ENCODE measurements at places on chromosomes 4 and X.

DNA sequence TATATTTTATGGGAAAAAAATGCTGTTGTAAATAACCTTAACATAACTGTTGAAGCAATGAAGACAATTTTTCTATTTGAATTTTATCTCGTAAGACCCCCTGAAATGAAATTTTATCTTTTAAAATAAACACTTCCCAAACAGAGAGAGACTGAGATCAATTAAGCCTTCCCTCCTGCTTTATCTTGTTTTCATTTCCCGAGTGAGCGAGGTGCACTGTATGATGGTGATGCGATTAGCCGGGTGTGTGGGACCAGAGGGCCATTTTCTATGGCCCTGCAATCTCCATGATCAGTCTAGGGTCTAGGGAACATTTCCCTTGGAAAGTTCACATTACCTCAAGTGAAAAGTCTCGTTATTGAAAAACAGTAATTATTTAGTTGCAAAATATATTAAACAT lies 134.1 kb upstream of the MID1 start:
- no peak for DNase-seq

- no peak for DNase-seq
Observed at GRCh38 chrX:153755136-153755535, 8.9 kb upstream of the PLXNB3 start.

- peak; percentile 7 for DNase-seq
Observed at GRCh38 chr4:44493924-44494323, 45.3 kb upstream of the KCTD8 start.

DNA sequence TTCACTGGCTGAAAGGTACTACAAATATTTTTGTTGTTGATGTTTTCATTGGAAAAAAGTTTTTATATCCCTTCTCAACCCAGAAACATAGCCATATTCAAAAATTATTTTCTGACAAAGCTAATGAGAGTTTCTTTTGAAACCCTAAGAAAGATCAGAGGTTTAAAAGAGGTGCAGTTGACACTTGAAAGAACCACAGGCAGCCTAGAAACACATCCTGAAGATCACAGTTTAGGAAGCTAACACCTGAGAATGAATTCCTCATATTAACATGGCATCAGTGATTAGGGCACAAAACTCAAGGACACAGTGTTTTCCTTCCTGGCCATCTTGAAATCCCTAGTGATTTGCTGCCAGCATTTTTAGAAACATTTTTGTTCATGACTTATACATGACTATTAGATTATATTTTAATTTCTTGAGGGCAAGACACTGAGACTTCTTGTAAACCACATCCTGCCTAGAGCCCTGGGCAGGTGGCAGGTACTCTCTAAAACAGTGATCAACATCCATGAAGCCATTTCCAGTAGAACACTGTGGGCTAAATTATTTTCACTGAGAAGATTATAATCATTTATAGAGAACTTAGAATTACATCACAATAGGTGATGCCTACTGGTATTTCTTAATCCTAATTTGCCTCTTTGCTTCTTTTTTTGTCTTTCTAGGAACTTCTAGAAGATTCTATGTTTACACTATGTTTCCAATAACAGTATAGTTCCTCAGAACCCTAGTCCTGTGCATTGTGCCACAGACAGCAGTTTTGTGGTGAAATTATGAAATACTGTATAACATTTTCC lies 80.0 kb downstream of the ARSJ start:
- DNase-seq, result no peak

DNA sequence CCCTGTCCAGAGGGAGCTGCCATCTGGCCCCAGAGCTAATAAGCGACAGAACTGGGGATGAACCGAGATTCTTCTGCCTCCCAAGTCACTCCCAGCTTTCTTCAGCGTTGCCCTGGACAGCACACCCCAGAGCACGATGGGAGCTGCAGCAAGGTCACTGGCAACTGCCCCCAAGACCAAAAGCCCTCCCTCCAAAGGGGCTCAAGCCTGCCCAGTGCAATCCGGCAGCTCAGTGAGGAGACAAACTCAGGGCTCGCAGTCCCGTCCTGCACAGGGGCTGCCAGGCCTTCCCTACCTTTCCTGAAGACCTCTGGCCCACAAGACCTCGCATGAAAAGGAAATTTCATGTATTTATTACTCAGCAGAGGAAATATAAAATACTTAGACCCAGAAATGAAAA lies 174.8 kb downstream of the BCOR start:
- no peak for DNase-seq

GRCh38 chr4:56129431-56129861 lies 180.7 kb downstream of the CEP135 start:
- no peak for DNase-seq

- no peak for DNase-seq
Observed at GRCh38 chr4:47830265-47831025, 7.4 kb downstream of the CORIN start.

- no peak for DNase-seq
Observed at GRCh38 chr4:147714575-147715401, 17.1 kb upstream of the ARHGAP10 start.

DNA sequence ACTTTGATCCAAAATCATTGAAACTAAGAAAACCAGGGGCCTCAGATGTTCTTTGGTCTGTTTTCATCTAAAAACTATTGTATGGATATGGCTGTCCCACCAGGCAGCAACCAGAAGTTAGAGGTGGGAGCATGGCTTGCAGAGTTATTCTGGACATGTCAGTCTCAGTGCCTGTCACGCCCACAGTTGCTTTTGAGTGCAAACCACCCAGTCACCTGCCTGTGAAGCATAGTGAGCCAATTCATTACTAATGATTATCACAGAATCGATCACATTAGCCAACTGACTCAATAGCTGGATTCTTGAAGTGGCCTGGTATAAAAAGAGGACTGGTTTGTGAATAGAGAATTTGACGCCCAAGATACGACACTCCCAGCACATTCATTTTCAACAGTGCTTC lies 104.2 kb upstream of the SORBS2 start:
- DNase-seq, result no peak

DNA sequence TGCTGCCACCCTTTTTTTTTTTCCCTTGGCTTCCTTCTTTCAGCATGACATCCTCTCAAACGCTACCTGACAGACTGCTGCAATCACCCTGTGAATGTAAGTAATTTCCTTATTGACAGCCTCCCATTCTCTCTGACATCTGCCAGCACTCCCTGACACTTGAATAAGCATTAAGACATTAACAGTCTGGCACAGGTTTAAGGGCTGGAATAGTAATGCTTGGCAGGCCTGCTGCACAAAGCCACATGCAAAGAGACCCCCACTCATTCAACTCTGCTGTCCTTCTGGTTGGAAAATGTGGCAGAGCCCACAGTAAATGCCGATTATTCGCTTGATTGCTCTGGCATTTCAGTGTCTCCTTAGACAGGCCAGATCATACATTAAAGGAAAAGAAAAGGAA lies 28.1 kb upstream of the RASGEF1B start:
- no peak for DNase-seq

DNA sequence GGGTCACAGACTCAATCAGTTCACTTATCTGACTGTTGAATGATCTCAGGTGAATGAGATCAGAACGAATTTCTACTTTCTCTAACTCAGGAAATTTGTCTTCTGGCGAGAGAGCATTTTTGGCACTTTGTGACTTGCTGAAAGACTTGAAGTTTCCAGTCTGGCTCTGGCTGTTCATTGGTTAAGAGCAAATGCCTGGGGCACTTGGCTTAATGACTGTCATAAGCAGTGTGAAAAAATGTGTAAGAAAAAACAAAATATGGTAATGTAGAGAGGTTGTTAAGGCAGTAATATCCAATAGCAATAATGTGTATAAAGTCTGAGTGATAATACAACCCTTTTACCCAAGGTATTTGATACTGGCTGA lies 71.3 kb upstream of the PGRMC2 start:
- no peak for DNase-seq

GRCh38 chrX:18855919-18856644 lies 127.8 kb downstream of the PHKA2 start:
- peak; percentile 64 for DNase-seq

GRCh38 chr4:139666735-139667281 lies 1.2 kb downstream of the MGST2 start:
- DNase-seq, result no peak

DNA sequence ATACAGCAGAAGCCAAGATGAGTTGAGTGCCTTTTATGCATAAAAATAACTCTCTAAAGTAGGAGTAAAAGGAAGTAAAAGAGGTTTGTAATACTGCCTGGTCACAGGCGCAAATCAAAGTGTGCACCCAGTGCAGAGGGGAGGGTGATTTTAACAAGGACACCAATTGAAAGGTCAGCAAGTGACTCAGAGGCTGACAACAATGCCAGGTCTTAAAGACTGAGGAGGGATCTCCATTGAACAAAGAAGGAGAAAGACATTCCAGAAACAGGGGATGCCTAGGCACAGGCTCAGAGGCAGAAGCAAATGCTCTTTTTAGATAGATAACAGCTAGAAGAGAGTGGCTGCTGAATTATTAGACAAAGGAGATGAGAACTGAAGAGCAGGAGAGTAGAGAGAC lies 297.4 kb upstream of the VCX start:
- DNase-seq, result no peak

GRCh38 chrX:9324676-9325075 lies 140.2 kb upstream of the TBL1X start:
- no peak for DNase-seq

DNA sequence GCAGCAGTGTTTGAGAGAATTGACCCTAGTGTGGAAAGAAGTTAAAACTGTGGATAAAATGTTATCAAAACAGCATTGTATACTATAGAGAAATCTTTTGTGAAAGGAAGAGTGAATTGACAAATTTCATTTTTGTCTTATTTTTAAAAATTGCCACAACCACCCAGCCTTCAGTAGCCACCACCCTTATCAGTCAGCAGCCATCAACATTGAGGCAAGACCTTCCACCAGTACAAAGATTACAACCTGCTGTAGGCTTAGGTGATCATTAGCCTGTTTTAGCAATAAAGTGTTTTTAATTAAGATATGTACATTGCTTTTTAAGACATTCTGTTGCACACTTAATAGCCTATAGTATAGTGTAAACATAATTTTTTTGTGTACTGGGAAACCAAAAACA lies 91.1 kb downstream of the NFKB1 start:
- no peak for DNase-seq

GRCh38 chr4:37644962-37645361 lies 41.2 kb downstream of the RELL1 start:
- DNase-seq, result no peak

DNA sequence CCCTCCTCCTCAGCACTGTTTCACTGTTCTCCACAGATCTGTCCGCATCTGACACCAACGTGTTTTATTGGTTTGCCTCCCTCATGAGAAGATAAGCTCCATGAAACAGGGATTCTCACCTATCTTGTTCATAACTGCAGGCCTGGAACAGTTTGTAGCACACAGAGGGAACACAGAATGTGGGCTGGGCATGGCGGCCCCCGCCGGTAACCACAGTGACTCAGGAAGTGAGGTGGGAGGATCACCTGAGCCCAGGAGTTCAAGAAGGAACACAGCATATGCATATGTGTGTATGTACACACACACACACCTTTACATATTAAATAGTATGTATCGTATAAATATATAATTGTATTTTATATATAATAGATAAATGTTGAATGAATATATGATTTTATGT lies 168.6 kb downstream of the AFAP1 start:
- DNase-seq, result no peak

DNA sequence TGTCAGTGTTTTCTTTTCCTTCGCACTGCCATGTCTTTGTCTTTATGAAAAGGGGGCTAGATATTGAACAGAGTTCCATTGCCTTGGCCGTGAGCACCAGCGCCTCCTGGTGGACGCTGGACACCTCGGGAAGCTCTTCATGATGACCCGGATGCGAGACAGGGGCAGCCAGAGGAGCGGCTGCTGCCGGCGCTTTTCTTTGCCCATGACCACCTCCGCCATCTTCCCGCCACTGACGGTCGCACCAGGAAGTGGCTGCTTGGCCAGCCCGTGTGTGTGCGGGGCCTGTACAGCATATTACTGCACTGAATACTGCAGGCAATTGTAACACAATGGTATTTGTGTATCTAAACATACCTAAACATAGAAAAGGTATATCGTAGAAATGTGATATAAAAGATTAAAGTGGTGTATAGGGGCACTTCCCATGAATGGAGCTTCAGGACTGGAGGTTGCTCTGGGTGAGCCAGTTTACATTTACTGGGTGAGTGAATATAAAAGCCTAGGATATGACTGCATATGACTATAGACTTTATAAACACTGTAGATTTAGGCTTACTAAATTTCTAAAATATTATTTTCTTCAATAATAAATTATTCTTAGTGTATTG lies 15.8 kb upstream of the GRIA2 start:
- peak; percentile 57 for DNase-seq

GRCh38 chr4:20046931-20047677 lies 204.6 kb upstream of the SLIT2 start:
- DNase-seq, result no peak

GRCh38 chrX:24025741-24026403 lies 1.1 kb downstream of the KLHL15 start:
- no peak for DNase-seq

DNA sequence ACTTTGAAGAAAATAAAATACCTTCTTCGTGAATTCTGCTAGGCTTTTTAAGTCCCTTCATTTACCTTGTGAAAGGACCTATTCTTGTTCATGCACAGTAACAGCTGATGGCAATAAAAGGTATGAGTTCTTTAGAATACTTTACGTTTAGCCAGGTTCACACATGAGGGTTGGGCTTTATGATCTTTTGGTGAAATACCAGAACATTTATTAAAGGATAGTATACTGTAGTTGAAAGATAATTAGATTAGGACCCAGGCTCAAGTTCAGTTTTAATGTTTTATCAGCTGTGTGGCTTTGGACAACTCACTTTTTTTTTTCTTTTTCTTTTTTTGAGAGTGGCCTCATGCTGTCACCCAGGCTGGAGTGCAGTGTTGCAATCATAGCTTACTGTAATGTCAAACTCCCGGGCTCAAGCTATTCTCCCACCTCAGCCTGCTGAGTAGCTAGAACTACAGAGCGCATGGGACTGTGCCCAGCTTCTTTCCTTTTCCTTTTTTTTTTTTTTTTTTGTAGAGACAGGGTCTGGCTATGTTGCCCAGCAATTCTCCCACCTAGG lies 28.2 kb upstream of the NEIL3 start:
- no peak for DNase-seq

DNA sequence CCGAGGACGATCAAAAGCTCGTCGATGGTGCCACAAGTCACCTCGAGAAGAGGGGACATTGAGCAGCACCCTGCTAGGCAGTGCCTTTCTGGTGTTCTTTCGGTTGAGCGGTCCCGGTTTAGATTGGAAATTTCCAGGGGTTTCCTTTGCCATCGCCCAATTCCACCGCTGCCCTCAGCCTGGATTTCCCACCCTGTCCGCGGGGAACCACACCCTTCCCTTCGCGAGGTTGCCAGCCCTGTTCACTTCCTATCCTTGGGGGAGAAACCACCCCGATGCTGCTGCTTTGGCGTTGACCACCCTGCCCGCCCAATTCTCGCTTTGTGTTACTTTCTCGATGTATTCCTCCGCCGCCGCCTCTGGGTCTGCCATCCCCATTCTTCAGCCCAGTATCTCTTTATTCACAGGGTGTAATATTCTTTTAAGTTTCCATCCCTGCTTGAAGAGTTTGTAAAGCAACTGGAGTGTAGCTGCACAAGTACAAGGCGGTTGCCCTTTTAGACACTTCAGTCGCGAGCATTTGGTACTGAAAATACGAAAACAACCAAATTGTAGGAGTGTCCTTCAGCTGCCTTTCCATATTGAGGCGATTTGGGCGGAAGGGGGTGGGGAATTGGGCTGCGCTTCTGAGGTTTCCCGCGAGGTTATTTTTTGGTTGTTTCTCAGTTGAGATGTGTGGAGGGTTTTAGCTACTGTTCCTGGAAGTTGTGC lies 1.1 kb downstream of the OGT start:
- DNase-seq, result no peak

GRCh38 chrX:118519411-118520215 lies 24.0 kb downstream of the DOCK11 start:
- no peak for DNase-seq

Data from GM13976 (cell line).